ENCODE measurements at places on chromosomes 5 and 9.

DNA sequence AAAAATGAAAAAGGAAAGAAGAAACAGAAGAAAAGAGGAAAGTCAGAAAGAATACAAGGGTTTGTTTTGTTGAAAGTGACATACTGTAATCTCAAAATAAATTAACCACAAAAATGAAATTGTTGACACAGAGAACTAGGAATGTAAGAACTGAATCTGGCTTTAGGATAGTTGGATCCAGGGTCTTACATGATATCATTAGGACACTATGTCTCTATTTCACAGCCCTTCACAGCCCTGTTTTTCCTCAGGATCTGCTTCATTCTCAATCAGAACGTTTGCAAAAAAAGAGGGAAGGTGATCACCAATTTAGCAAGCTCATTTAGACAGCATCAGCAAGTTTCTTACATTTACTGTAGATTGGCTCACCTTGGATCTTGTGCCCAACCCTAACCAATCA, 188.5 kb upstream of the NREP start:
- no peak for DNase-seq

DNA sequence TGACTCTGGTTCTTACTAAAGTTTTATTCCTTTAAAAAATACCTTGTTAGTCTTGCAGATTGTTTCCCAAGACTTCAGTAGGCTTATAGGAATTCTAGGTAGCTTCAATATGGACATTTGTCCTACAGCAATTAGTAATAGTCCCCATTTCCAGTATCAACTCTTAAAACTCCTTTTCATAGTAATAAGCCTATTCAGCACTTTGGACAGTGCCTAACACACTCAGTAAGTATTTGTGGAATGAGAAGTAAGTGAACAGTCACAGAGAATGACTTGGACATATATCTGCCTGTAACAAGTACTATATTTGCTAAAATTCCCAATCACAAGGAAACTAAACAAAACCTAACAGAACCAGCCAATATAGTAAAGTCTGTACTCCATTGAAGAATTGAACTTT, 1291.8 kb upstream of the DMAC1 start:
- no peak for DNase-seq

DNA sequence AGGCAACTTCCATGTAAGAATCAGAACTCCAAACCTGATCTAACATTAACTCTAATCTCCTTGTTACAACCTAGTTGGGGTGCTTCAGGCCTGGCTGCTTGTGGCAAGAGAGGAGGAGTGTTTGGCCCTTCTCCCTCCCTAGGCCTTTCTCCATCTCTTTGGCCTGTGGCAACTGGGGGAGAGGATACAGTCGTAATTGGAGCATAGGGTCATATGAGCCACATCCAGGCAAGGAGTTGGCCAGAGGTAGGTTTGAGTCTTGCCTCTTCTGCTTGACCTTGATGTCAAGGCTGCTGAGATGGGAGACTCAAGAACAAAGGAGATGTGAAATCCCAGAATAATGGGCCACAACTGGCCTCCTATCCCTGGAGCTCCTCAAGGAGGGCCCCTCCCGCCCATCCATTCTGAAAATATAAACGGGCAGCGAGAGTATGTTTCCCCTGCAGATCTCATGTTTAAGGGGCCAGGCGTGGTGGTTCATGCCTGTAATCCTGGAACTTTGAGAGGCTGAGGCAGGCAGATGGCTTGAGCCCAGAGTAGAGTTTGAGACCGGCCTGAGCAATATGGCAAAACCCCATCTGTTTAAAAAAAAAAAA, 59.3 kb upstream of the ANGPTL2 start:
- DNase-seq, result no peak

DNA sequence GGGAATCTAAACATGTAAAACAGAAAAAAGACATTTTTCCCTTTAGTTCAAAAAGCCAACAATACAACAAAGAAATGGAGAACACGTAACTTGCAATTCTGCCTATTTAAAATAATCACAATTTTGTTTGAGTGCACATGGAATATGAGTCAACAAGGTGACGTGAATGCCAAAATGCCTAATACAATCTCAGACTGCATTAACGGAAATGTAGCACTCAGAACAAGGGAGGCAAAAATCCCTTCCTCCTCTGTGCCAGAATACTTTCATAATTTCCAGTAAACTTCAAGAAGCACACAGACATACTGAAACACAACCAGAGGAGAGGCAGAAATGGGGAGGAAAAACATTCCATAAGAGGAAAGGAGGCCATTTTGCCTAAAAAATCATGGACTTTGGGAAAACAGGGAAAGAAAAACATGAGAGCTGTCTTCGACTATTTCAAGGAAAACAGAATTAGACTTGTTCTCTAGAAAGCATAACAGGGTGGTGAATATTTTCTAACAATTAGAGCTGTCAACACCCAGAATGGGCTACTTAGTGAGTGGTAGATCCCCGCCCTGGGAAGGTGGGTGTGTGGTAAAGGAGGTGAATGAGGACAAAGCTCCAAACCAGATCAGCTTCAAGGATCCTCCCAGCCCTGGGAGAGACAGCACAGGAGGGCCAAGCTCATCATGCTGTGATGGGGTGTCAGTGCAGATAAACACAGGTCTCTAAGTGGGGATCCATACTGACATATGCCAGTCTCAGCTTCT, 48.2 kb downstream of the ABCA1 start:
- DNase-seq, result no peak

DNA sequence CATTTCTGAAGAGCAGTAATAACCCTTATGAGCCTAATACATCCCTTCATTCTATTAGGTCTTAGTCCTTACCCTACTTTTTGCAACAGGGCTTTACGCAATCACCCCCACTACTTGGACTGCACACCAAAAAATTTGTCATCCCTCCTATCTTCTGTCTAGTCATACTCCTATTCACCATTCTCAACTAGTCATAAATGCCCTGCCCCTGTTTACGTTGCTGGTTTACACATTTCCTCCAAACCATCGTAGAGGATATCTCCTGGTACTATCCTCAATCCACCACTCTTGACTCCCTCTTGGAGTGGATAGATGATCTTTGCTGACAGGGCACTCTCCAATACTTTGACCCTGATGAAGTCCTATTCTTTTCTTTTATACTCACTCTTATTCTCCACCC, 98.2 kb upstream of the CCNG1 start:
- DNase-seq, result no peak

DNA sequence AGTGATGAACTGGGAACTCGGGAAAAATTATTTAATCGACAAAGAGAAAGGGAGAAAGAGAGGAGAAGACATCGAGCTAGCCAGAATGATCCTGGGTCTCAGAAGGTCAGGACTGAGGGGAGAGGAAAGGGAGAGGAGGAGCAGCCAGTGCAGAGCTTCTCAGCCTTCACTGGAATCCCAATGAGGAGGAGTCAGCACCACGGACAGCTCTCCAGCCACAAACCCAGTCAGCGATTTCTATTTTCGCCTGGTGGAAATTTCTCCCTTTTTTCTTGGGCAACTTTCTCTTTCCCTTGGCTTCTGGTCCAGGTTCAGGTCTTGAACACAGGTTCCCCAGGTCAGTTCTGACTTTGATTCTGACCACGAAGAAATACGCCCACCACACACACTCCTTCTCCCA, 1.6 kb upstream of the BRINP1 start:
- no peak for DNase-seq

- DNase-seq, result no peak
Measured at GRCh38 chr9:6549106-6549800, 96.3 kb downstream of the GLDC start.
